ENCODE measurements at places on chromosomes 3 and 15. TPM values are rescaled to one million over a fixed set of nuclear protein-coding genes. Genes with fewer than 3 reads are reported as not detected.

Gene BCL6
- polyA plus RNA-seq = 9.6 TPM

- DNase-seq = no peak
Observed at GRCh38 chr15:26720546-26720945, 52.3 kb downstream of the GABRB3 start.

DNA sequence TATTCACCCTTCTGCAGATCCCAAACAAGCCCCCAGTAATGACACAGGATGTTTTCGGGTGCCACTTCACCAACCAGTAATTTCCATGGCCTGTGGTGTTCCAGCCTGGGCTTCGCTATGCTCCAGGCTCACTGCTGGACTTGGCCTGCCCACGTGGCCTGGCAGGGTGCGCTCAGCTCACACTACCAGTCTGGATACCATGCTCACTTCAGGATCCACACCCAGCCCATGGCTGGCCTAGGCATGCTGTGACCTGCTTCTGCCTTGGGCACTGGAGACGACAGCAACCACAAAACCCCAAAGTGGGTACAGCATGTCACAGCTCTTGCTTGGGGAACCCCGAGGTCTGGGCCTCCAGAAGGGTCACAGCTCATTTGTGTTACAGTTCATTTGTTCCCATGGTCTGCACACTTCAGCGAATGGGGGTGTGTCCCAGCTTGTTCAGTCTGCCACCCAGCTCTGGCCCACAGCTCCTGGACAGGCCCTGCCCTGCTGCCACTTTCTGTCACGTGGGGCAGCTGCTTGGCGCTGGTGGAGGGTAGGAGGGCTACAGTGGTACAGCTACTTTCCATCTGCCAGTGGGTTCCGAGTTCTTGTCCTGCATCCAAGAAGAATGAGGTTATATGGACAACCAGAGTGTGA lies 650.8 kb downstream of the MCTP2 start:
- no peak for DNase-seq

GRCh38 chr15:70036585-70037291 lies 61.0 kb downstream of the TLE3 start:
- DNase-seq = no peak

DNA sequence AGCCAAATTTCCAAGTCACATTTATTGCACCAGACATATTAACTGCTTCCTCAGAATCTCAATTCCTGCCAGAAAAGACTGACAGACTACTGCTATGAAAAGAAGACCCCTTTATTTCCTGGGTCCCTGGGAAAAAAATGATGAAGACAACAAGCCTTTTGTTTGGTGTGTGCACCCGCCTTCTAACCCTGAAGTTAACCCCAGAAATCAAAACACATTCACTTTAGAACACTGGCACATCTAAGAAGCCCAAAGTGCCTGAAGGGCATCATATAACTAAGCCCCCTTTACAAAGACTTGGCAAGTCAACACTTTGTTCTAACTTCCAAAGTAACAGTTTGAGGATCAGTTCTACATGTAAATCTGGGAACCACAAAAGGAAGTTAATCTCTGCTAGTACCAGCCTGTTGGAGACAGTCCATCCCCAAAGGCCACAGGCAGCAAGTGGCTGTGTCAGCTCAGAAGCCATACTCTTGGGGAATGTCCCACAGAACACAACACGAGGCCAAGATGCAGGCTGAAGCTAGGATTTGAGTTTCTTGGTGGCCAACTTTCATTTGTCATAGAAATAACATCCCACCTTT lies 16.3 kb upstream of the ATP1B3 start:
- DNase-seq = no peak

GRCh38 chr15:48096813-48097212 lies 24.0 kb upstream of the SLC24A5 start:
- no peak for DNase-seq

DNA sequence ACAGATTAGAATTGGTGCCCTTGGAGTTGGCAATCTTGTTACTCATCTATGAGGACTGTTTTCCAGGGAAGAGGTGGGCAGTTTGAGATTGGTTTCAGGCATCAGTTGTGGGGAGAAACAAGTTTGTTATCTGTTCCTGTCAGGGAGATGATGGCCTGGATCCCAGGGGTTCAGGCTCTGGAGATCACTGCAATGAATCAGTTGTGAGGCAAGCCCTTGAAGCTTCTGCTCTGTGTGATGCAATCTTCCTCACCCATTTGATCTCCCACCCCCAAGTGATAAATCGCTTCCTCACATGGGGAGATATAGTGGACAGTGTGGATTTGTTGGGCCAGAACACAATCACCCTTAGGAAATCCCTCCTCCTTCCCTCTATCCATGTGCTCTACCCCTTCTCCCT lies 276.6 kb upstream of the LRTM1 start:
- DNase-seq = no peak

GRCh38 chr3:39188271-39189149 lies 3.9 kb downstream of the XIRP1 start:
- DNase-seq = no peak

DNA sequence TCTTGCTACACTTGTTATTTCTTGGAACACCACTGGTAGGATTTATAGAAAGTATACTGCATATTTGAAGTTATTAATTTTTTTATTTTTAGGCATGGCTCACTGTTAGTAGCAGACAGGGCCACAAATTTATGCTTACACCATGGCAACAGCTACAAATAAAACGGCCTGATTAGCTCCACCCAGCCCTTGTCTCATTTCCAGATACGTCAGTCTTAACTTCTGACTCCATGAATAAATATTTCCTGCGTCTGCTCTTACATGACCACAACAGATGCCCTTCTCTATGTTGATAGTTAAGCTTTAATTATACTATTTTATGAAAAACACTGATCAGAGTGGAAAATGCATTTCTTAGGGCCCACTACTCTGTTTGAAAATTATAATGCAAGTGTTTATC lies 62.3 kb upstream of the CPOX start:
- no peak for DNase-seq

GRCh38 chr15:64048781-64049460 lies 2.6 kb upstream of the DAPK2 start:
- DNase-seq = no peak

- DNase-seq = no peak
Observed at GRCh38 chr3:37071921-37072320, 78.6 kb downstream of the MLH1 start.

GRCh38 chr15:38991126-38991525 lies 426.5 kb upstream of the RASGRP1 start:
- DNase-seq = no peak

Measured in right renal pelvis (tissue), 4 donors.